ENCODE measurements at places on chromosomes 2 and 18.

GRCh38 chr2:140567734-140568133 lies 1563.1 kb downstream of the LRP1B start:
- no peak for DNase-seq

- DNase-seq, result no peak
Measured at GRCh38 chr2:117492209-117492851, 322.2 kb upstream of the DDX18 start.

DNA sequence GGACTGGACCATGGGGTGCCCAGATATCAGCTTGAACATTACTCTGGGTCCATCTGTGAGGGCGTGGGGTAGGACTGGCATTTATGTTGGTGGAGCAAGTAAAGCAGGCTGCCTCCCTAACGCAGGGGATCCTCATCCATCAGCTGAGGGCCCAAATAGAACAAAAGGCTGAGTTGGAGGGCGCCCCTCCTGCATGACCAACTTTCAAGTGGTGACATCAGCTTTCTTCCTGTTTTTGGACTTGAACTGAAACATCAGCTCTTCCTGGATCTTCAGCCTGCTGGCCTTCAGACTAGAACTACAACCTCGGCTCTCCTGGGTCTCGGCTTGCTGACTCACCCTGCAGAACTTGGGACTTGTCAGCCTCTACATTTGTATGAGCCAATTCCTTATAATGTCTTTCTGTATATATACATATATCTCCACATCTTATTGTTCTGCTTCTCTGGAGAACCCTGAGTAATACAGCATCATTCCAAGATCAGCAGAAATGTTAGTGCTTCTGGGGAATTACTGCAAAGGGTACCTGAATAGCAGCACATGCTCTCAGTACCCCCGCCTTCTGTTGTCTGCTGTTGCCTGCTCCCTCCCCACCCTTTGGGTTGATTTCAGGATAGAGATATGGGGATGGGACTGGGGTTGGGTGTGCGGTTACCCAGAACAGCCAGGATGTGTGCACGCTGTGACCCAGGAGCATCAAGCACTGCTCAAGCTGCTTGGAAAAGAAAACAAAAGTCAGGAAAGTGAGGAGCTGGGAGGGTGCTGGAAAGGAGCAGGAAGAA lies 20.0 kb downstream of the TMEM127 start:
- no peak for DNase-seq

GRCh38 chr2:229660951-229661350 lies 53.4 kb downstream of the DNER start:
- DNase-seq, result no peak

- no peak for DNase-seq
Measured at GRCh38 chr2:216791303-216791702, 68.6 kb downstream of the TNP1 start.

DNA sequence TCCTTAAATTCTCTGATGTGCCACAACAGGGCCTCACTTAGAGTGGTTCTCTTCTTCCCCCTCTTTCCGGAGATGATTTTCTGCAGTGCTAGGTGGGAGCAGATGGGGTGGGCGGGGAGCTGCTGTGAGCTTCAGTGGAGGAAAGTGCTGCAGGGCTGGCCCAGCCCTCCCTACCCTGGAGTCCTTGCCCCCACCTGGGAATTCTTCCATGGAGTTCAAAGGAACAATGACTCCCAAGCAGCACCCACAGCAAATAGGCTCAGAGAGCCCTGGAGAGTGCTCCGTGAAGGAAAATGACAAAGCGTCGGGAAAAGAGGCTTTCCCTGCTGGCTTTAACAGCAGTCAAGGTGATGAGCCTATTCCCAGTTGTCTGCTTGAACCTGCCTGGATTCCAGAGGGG lies 28.8 kb downstream of the LOXHD1 start:
- DNase-seq, result no peak

DNA sequence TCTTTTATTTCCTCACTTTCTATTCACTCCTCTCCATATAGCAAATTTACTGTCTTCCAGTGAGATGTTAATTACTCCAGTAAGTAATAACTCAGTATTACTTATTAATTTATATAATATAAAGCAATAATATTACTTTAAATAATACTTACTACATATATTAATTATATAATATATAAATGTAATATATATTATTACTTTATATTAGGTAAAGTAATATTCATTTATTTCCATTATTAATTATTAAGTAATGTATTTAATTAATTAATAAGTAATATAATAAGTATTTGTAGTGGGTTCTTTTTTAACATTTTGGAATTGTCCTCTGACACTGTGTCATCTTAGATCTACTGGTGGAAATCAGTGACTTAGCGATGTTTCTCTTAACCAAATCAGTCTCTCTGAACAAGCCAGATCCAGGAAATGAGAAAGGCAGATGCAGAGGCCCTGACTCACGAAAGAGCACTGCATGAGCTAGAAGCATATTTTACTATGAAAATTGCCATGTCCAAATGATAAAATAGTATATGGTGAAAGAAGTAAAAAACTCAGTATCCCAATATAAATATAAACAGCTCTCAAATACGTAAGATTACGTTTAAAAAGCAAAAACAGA lies 115.9 kb downstream of the DSEL start:
- no peak for DNase-seq

DNA sequence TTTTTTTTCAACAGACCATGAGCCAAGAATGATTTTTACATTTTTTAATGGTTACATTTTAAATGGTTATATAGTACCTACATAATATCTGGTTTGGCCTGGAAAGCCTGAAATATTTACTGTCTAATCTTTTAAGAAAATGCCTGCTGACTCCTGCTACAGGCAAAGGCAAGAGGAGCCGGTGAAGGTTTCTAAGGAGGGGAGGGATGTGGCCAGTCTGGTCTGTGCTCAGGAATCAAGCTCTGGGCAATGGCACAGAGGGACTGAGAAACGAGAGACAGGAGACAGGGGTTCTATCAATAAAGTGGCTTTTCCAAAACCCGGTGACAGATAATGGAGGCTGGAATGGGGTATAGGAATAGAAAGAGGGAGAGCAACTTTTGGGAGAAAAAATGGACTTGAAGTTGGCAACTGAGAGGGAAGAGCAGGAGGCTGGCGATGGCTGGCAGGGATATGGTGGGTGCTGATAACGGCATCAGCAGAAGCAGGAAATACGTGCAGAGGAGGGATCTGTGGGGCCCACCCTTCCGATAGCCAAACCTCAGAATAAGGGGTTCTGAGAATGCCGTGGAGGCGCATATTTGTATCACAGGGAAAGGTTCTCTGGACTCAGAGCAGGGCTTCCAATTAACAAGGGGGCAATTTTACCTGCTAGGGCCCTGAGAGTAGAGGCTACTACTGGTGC lies 64.0 kb upstream of the DNMT3A start:
- DNase-seq, result no peak

DNA sequence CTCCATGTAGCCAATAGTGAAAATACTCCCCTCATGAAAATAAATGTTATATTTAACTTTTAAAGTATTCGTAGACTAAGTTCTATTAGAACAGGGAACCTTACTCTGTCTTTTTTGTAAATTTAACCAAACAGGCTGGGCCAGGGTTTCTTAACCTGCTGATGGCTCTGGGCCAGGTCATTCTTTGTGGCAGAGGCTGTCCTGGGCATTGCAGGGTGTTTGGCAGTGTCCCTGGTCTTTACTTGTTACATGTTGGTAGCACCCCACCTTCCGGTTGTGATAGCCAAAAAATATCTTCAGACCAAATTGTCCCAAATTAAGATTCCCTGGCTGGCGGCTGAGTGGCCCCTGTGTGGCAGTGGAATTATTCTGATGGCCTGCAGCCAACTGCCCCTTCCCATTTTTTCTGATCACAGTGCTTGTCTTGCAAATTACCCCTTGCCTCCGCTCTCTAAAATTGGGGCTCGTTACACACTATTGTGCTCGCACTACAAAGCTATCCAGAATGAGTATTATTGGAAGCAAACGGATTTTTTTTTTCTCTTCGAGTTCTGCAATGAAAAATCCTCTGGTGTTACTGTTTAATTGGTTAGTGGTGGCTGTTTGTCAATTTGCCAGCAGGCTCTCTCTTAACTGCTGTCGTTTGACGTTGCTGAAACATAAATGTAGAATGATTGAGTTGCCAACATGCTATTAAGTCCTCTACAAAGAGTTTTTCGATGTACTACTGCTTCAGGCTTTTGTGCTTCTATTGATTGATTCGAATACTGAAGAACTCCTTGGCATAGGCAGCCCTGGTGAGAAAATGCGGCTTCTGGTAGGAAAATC lies 216.9 kb downstream of the SH3RF3 start:
- DNase-seq, result no peak

DNA sequence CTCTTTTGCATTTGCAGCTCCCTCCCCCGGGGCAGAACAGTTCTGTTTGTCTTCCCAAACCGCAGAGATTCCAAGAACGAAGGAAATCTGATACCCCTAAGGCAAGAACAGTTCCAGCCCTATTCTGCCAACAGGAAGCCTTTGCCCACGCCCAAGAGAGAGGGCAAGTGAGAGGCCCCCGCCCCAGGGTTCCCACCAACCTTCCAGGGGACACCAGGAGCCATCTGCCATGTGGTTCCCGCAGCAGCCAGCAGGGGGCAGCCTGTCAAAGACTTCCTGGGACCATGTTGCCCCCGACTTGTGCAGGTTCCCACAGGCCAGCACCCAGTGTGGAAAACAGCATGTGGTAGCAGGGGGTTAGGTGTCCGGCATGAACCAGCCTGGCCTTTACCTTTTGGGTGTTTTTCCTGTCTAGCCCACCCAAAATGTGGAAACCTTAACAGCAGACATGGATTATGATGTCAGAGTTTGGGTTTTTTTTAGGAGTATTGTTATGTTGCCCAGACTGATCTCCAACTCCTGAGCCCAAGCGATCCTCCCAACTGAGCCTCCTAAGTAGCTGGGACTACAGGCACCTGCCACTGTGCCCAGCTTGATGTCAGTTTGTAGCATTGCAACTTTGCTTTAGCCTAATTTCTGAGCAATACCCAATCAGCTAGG lies 21.7 kb upstream of the EFHD1 start:
- peak; percentile 86 for DNase-seq

DNA sequence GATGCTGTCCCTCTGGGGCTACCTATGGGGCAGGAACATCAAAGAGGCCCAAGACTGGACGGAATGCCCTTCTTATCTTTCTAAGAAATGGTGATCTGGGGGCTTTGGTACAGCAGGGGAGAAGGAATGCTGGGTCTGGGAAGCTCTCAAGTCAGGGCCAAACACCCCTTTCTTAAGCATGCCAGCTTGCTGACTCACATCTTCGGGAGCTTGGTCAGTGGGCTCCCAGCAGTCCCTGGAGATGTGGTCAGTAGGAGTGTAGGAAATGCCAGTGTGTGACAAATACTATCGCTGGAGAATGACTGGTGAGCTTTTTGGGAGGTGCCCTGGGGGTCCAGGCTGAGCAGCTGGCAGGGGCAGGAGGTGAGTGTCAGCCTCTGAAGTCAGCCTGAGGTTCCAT lies 105.0 kb upstream of the CDC42EP3 start:
- no peak for DNase-seq

- DNase-seq, result no peak
Measured at GRCh38 chr2:118936306-118936705, 5.7 kb upstream of the MARCO start.

- no peak for DNase-seq
Measured at GRCh38 chr2:194917519-194917918, 739.5 kb upstream of the SLC39A10 start.

GRCh38 chr2:217433522-217433921 lies 569.3 kb downstream of the TNS1 start:
- no peak for DNase-seq

- no peak for DNase-seq
Measured at GRCh38 chr2:97751752-97752151, 38.4 kb downstream of the ZAP70 start.

DNA sequence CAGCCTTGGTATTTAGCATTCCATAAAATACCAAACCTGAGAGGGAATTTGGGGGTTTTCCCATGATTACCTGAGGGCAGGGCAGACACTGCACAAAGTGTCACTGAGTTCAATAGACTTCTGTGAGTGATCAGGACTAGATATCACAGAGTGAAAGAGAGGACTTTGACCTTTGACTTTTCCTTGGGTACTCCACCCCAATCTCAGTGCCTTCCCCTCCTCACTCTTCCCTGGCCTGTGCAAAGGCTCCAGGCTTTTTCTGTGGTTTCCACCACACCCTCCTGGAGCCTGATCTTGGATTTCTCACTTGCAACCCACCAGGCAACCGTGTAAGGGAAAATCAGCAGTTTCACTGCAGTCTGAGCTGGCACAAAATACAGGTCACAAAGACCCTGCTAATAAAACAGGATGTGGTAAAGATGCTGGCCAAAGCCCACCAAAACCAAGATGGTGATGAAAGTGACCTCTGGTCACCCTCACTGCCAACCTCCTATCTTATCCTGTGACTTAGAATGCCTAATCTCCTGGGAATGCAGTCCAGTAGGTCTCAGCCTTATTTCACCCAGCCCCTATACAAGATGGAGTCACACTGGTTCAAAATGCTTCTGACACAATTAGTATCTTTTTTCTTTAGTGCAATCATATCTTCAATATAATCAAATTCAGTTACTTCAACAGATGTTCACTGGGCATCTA lies 64.0 kb downstream of the BOD1L2 start:
- DNase-seq, result no peak

- DNase-seq, result no peak
Measured at GRCh38 chr2:55048508-55049042, 1.7 kb downstream of the RTN4 start.

DNA sequence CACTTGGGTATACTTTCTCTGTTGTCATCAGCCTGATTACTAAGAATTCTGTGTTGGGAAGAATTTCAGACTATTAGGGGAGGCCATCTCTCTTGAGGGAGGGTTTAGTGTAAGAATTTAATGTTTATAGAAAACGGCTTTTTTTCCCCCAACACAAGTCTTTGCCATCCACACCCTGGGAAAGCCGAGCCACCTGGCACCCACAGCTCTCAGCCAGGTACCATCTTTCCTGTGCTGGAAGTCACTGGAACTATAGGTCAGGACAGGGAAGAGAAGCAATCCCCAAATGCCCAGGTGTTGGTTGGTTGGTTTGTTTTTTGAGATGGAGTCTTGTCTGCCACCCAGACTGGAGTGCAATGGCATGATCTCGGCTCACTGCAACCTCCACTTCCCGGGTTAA lies 155.1 kb downstream of the SMAD7 start:
- DNase-seq, result no peak

- DNase-seq, result no peak
Measured at GRCh38 chr2:235538144-235538639, 44.3 kb downstream of the AGAP1 start.

DNA sequence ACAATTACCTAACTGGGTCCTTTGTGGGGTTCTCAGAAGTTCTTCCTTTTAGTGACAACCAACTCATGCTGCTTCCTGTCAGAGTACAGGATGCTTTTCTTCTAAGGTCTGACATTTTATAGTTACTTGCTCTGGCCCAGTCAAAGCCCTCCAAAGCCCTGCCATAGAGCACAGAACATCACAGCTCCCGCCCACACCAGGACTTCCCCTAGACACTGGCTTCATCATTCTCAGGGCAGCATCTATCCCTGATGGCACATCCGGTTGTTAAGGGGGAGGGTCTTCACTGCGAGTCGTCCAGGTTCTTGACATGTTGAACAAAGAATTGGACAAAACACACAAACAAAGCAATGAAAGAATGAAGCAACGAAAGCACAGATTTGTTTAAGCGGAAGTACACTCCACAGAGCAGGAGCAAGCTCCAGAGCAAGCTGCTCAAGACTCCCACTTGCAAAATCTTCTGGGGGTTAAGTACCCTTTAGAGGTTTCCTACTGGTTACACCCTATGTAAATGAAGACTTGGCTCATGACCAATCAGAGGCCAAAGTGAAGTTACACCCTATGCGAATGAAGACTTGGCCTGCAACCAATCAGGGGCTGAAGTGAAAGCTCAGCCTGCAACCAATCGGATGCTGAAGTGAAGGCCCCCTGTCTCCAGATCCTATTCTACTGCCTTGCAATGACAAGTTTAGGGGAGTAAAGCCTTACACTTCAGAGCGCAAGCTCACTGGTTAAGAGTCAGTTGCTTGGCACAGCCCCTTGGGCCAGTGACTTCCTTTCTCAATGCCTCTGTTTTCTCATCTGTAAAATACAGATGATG lies 79.0 kb downstream of the HDAC4 start:
- DNase-seq, result peak; percentile 66

Measured in activated CD4-positive, alpha-beta T cell treated with anti-CD3 and anti-CD28 coated beads, Interleukin-2, amount 50 U/mL, for 48 hours (primary cell).